ENCODE measurements at places on chromosomes 4 and X.

GRCh38 chr4:43325220-43325967, 432.9 kb downstream of the GRXCR1 start:
- no peak for DNase-seq

GRCh38 chr4:82524570-82525152, 37.1 kb downstream of the TMEM150C start:
- no peak for DNase-seq

DNA sequence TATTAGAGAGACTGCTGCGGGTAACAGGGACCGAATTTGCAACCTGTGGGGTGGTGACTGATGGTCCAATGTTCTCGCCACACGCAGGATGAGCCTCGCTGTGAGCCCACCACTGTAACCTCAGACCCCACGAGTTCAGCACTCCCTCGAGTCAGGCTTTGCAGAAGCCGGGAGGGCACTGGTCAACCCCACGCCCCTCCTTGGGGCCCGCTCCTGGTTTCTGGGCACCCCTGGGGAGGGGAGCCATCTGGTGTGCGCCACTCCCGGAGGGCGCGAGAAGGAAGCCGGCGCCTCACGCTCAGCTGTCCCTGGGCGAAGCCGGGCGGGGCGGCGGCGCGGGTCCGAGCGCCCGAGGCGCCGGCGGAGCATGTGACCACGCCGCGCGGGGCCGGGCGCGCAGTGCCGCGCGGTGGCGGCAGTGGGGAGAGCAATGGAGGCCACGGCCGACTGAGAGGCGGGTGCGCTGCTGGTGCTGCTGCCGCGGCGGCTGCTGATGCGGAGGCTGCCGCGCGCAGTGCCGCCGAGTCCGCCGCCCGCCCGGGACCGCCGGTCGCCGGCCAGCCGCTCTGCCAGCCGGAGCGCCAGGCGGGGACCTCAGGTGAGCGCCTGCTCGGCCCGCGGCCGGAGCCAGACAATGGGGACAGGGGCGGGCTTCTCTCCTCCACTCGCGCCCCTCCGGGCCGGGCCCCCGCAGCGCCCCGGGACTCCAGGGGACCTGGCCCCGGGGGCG, 100.1 kb downstream of the CEP135 start:
- peak; percentile 35 for DNase-seq

- no peak for DNase-seq
These were observed 28.5 kb downstream of the RNF212 start for GRCh38 chr4:1084796-1085403.

DNA sequence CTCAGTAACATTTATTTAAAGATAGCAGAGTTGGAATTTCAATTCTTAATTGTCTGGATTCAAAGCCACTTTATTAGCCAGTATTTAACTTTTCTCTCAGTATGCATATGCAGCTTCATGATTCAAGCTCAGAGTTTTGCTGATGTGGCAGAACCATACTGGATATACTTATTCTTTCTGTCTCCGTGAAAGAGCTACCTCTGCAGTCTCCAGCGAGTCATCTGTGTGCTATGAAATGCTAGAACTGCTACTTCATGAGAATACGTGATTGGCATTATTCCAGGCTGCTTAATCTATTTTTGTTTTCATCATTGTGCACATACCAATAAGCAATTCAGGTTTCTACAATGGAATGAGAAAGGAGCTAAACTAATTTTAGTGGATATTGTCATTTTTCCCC, 743.7 kb downstream of the C4orf33 start:
- DNase-seq, result no peak

DNA sequence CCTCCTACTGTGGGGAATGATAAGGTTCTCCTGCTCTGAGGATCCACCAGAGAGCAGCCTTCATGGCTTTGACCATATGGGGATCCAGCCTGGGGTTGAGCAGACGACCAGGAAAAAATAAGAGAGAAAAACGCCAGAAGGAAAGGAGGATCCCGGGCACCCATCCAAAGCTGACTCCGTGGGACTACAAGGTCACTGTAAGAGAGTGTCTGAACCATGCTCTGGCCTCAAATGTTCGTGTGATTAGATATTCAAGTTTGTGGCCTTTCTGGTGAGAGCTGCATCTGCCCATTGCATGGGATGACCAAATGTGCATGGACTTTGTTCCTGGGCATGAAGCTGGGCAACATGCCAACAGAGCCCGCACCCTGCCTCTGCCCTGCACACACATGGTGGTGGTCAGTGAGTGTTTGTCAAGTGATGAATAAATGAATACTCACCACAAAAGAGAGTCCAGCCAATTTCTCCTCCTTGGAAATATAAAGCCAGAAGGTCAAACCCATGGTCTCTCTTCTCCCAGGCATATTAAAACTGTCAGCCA, 346.0 kb upstream of the GATB start:
- no peak for DNase-seq

- DNase-seq, result no peak
These were observed 85.0 kb downstream of the JAKMIP1 start for GRCh38 chr4:6115342-6115741.

DNA sequence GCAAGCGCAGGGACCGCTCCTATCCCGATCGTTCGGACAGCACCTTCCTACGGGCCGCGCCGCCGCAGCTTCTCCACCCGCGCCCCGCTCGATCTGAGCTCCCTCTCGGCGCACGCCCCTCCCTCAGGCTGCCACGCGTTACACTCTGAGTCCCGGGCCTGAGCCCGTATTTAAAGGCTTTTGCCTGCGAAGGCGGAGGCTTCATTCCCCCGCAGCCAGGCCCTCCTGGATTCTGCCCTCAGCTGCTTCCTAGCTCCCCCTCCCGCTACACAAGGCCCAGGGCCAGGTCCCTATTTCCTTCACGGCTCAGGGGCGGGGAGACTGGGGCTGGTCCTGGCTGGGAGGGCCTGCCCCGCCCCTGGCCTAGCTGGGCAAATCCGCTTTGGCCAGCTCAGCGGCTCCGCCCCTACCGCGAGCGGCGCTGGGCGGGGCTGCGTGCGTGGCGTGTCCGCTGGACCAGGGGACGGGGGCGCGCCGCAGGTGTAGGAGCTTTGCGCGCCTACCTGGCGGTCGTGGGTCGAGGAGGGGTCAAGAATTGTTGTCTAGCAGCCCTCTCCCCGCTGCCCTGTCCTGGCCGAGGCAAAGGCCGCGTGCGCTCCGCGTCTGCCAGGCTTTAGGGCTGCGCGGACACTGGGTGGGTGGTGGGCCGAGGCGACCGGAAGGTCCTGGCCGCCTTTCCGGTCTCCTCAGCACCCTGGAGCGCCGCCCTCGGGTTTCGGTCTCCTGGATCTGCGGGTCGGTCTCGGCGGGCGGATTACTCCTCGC, at the start of gene UGDH:
TSS of gene UGDH (minus strand) at position 144 of the 765 bp plus-strand sequence. CDS start 5,927 bp downstream, outside the sequence.
- DNase-seq, result peak; percentile 70

GRCh38 chr4:108166038-108166437, 2.7 kb downstream of the LEF1 start:
- no peak for DNase-seq

DNA sequence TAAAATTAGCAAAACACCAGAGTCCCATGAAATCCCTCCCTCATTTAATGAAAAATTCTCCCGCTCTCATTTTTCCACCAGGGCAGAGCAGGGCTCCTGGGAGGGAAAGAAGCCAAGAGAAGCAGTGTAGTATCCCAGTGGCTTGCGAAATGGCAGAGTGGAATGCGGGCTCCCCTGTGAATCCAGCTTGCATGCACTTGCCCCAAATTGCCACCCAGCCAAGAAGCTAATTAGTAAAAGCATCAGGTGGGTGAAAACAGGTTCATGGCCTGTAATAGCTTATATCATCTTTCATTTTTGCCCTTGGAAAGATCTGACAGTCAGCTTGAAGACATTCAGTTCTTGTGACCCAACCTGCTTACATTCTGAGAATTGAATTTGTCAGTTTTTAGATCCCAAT, 10.1 kb downstream of the AMOT start:
- no peak for DNase-seq

DNA sequence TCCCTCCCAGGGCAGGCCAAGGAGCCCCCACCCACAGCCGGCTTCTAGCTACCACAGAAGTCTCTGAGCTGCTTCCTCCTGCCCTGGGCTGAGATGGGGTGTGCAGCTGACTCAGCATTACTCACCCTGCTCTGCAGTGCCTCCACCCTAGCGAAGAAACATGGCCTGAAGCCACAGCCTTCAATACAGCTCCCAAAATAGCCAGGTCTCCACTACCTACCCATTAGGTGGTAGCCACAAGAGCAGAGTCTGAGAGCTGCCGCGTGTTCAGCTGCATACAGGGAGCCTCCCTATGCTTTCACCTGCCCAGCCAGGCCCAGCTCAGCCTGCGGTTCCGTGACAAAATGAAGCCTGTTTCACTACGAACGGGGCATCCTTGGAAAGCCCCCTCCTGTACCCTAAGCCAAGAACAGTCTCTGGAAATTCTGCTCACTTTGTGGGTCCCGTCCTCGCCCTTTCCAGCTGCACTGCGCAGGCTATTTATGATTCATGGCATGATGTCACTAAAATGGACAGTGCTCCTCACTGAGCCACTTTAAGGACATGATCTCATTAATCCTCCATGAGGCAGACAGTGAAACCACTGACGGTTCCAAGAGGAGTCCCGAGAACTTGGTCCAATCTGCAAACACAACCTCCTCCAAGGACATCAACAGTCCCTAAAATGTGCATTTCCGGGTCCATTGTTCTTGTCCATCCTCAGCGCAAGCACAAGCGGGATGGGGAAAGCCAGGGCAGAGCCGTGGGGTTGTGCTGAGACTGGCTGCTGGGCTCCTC, 20.2 kb downstream of the WDR1 start:
- peak; percentile 87 for DNase-seq

- no peak for DNase-seq
These were observed 83.8 kb upstream of the GPR34 start for GRCh38 chrX:41604766-41605543.

DNA sequence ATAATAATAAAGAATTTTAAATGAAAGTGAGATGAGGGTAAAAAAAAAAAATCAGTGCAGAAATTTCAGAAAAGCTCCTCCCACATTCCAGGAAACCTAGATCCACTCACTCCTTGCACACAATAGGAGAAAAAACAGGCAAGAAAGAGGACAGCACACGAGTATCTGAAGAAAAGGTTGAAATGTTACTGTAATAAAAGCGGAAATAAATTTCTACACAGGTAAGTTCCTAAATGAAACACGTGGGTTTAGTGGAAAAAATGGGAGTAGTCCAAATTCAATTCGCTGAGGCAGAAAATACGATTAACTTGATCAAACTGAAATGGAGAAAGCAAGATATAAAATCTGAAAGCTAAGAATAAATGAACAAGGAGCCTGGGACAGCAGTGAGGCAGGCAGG, 2.0 kb upstream of the ACE2 start:
- no peak for DNase-seq

- no peak for DNase-seq
These were observed 23.3 kb downstream of the ZNF280C start for GRCh38 chrX:130245441-130245840.

GRCh38 chr4:5712931-5713330, 1.9 kb downstream of the EVC start:
- DNase-seq, result no peak

- no peak for DNase-seq
These were observed 70.1 kb downstream of the PJA1 start for GRCh38 chrX:69094977-69095669.

DNA sequence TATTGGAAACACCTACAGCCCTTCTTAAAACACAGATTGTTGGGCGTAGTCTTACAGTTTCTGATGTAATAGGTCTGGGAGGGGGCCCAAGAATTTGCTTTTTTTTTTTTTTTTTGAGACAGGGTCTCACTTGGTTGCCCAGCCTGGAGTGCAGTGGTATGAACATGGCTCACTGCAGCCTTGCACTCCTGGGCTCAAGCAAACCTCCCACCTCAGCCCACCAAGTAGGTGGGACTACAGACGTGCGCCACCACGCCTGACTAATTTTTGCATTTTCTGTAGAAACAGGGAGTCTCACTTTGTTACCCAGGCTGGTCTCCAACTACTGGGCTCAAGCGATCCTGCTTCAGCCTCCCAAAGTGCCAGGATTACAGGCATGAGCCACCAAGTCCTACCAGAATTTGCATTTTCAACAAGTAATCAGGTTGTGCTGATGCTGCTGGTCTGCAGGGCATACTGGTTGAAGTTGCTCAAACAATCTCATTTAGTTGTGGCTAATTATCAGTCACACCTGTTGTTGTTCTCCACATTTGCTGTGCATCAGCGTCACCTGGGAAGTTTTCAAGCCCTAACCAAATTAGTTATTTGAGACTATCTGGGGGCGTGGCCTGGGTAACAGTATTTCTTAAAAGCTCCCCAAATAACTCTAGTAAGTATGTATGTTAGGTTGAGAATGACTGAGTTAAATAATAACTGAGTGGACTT, 14.0 kb downstream of the TMEM154 start:
- DNase-seq, result no peak

- no peak for DNase-seq
These were observed 1.9 kb upstream of the FRYL start for GRCh38 chr4:48781968-48782367.

DNA sequence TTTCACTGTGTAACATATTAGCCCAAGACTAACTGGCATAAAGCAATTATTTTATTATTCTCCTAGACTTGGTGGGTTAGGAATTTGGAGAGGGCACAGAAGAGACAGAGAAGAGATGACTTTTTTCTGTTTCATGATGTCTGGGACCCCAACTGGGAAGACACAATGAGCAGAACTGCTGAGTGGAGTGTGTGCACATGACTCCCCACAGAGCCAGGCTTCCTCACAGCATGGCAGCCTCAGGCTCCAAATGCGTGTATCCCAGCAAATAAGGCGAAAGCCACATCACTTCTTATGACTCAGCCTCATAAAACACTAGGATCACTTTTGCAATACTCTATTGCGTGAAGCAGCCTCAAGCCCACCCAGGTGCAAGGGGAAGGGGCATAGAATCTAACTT, 68.4 kb downstream of the MFAP3L start:
- DNase-seq, result no peak

- DNase-seq, result no peak
These were observed 208.2 kb downstream of the TENM3 start for GRCh38 chr4:182451441-182451840.

- DNase-seq, result no peak
These were observed 155.9 kb downstream of the RTL9 start for GRCh38 chrX:110514509-110514908.

DNA sequence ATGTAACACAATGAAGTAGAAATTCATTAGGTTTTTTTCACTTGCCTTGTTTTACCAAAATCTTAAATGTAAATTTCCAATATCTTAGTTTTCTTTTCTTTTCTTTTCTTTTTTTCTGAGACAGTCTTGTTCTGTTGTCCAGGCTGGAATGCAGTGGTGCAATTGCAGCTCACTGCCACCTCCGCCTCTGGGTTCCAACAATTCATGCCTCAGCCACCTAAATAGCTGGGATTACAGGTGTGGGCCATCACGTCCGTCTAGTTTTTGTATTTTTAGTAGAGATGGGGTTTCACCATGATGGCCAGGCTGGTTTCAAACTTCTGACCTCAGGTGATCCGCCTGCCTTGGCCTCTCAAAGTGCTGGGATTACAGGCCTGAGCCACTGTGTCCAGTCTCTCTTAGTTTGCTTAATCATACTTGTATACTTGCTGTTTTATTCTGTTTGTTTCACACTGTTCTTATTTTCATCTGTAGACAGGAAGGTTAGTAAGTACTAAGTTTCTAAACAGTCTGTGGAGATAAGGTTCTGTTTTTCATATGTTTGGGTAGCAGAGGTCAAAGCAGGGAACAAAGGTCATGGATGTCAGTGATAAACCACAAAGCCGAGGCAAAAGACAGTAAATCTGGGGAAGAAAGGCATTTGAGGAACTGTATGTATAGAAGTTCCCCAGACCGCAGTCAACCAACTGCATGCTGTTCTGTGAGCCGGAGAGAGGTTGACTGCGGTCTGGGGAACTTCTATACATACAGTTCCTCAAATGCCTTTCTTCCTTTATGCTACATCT, 129.1 kb downstream of the CBR4 start:
- peak; percentile 66 for DNase-seq

GRCh38 chr4:42671431-42672194, 14.7 kb upstream of the ATP8A1 start:
- DNase-seq, result peak; percentile 58

Data from bone marrow (tissue), 2 donors.